OCI-LY7 (cell line): ENCODE measurements at places on chromosomes 1 and 21. TPM values are rescaled to one million over a fixed set of nuclear protein-coding genes. Genes with fewer than 3 reads are reported as not detected.

The CYP4A22 gene
- total RNA-seq = not detected in 2 replicates

The CYP4A11 gene
- not detected in 2 replicates for total RNA-seq

The L1TD1 gene
- total RNA-seq = not detected in 2 replicates

The TRIM17 gene
- total RNA-seq = not detected in 2 replicates

The ETV3L gene
- total RNA-seq = not detected in 2 replicates

The GUCA2B gene
- total RNA-seq = not detected in 2 replicates

The KIF26B gene
- total RNA-seq = not detected in 2 replicates

The SPAG17 gene
- total RNA-seq = not detected in 2 replicates

The CHD5 gene
- total RNA-seq = 0.38 and 0.55 TPM in 2 replicates

The RGS7 gene
- total RNA-seq = not detected in 2 replicates
